RWPE1 (cell line): ENCODE measurements at places on chromosomes 7 and 10.

DNA sequence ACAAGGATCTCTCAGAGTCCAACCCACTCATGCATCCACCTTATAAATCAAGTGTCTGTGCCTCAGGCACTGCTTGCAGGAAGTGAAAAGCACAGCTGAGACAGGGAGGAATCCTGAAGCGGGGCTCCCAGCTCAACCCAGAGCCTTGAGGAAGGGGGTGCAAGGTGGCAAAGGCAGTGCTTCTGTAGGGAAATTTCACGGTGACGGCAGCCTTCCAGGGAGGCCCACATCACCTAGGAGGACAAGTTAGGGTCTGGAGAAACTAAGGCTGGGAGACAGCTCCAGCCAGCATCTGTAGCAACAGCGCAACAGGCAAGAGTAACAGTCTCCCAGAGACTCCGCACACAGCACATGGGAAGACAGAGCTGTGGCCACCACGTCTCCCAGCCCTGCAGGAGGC is 2.7 kb downstream of the AOC1 start:
- DNase-seq: no peak

GRCh38 chr10:67017218-67017617 is 91.4 kb downstream of the LRRTM3 start:
- DNase-seq: no peak

GRCh38 chr10:14691359-14691758 is 83.3 kb downstream of the FAM107B start:
- DNase-seq: no peak

DNA sequence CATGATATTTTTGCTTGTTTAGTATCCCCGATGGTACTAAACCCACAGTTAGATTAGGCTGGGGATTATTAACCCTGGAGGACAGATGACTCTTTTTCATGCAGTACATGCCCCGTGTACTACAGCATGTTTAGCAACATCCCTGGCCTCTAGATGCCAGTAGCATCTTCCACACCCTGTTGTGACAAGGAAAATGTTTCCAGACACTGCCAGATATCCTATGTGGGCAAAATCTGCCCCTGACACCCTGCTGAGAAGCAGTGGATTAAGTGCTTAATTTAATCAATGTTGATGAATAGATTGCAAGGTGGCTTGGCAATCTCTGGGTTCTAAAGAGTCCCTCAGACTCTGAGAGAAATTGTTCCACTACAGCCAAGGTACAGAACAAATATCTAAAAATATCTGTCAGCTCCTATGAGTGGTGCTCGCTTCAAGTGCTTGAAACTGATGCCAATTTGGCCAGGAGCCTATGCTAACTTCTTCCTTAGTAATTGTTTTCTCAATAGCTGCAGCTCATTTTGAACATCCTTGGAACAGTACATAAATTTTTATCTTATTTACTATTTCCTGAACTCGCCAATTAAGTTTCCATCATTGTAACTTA is 247.0 kb downstream of the SORCS1 start:
- no peak for DNase-seq

DNA sequence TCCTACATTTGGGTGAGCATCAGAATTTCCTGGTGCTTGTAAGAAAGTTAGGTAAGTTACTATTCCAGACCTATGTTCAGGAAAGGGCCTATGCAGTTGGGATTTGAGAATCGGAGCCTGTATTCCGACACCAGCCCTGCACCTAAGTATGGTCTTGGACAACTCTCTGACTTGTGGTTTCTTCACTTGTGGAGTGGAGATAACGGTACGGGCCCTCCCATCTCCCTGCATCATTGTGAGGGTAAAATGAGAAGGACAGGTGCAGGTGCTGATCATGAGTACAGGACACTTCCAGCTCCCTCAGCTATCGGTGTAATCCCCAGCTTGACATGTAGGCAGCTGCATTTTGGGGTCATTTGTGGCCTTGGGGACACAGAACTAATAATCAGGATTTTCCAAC is 138.3 kb upstream of the NAMPT start:
- no peak for DNase-seq

DNA sequence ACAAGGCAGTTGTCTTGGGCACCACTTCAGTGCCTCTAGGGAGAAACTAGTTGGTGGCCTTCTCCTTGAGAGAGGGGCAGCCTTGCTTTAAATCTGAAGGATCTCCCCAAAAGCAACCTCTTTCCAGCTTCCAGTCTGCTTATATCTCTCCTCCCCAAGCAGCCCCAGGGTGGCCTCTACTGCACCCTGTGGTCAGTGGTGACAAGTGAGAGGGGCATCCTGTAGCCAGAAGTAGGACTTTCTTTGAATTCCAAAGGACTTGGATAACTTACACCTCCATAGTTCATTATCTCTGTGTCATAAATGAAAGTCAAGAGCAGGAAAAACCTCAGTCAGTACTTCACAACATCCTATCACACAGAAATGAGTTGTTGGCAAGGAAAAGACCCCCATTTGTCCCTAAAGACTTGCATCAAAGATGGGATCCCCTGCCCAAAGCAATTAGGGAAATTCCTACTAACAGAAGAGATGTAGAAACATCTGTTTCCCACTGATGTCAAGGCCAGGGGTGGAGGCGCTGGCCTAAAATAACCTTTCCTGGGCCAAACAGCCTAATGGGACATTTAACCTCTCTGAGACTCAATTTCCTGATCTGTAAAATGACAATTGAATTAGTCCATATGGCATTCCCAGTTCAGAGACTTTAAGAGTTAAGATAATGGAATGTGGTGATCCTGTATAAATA is 44.0 kb upstream of the ANKRD1 start:
- DNase-seq: no peak

DNA sequence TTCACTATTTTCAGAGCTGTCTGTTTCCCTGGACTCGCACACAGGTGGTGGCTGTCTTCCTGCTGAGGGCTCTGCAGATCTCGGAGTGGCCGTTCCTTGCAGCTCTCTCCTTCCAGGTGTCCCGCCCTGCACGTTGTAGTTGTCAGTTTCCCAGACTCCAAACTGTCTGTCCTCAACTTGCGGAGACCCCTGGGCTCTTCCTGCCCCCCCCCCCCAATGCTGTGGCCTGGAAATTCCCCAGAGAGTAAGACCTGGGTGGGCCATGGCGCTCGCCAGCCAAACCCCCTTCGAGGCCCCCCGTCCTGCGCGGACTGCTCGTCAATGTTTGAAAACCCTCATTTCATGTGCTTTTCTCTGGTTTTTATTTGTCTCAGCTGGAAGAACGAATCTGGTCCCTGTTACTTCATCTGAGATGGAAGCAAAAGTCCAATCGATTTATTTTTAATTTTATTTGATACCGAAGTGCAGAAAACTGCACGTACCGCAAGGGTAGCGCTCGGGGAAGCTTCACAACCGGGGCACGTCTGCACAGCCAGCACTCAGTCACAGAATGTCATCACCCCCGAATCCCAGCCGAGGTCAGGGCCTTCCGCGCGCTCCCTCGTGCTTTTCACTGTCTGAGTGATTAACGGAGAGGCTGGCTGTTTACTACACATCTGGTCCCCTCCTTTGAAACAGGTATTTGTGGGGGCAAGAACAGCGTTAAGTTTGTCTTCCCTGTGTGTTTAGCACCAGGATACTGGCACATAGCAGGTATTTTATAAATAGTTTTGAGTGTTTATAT is 46.4 kb upstream of the NKX6-2 start:
- no peak for DNase-seq

DNA sequence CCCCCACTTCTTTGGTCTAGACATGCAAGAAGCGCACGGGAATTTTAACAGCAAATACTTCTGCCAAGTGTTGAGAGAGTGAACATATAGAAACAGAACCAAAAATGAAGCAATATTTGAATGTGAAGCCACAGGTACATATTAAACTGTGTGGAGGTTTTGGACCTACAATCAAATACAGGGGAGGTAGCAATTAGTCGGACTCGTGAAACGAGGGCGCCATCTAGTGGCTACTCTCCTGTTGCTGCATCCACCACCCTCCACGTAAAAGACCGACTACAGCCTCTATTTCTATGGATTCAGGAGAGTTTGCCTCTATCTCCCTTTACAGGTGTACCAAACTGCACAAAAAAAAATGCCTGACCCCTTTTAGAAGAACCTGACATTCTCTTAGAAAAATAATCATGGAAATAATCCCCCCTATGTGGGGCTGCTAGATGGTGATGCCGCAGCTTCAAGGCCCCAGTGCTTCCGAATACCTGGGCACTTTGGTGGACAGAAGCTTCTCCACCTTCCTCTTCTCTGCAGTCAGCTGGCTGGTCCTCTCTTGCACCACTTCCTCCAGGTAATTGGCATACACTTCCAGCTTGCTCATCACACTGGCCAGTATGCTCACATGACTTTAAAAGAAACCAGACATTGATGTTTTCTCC is 31.7 kb downstream of the TECTB start:
- DNase-seq: peak; percentile 86

GRCh38 chr7:55250313-55250712 is 114.8 kb upstream of the LANCL2 start:
- peak; percentile 34 for DNase-seq

DNA sequence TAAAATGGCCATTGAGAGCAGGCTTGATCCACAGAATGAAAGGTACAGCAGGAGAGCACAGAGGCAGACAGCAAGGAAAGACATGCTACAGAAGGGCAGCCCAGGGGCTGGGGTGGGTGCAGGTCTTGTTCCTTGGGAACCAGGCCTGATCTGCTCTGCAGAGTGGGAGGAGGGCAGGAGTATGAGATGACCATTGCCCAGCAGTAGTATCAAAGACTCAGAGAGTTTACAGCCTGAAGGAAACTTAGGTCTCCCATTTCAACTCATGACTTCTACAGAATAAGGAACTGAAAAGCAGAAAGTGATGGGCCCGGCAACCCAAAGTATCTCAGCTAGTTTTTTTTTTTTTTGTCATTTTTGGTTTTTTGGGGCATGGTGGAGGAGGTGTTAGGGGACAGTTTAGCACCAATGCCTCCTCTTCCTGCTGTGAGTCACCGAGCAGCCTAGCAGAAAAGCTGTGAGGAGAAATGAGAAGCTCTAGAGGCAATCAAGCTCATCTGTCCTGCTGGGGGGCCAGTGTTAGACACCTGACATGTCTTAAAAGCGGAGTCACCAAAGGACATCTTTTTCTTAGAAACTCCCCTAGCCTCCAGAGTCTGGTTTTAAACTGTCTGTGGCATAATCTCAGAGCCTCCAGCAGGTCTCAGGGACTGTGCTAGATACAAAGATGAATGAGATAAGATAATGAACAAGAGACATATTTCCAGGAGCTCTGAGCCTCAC is 34.3 kb upstream of the HERPUD2 start:
- DNase-seq: no peak

DNA sequence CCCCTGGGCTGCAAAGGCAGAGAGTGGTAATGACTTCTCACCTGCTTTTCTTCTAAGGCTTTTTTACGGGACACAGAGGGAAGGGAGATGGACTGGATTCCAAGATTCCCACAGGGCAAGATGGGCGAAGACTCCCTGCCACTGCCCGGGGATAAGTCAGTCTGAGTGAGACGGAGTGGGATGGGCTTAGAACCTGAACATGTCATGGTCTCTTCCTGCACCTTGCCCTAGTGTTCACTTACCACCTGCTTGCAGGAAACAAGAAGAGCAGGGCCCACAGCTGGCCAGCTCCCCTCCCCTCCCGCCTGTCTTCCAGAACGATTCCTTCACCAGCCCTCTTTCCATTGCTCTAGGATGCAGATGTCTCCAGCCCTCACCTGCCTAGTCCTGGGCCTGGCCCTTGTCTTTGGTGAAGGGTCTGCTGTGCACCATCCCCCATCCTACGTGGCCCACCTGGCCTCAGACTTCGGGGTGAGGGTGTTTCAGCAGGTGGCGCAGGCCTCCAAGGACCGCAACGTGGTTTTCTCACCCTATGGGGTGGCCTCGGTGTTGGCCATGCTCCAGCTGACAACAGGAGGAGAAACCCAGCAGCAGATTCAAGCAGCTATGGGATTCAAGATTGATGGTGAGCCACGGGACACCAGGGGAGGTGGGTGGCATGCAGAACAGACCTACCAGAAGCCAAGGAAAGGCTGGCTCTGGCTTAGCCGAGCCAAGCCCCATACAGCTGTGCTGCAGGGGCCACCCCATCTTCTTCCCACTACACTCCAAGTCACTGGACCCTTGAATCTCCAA is 1.3 kb downstream of the SERPINE1 start:
- no peak for DNase-seq

- no peak for DNase-seq
Measured at GRCh38 chr7:51827631-51828030, 511.0 kb upstream of the COBL start.

- DNase-seq: no peak
Measured at GRCh38 chr10:35716776-35717175, 74.7 kb upstream of the FZD8 start.

DNA sequence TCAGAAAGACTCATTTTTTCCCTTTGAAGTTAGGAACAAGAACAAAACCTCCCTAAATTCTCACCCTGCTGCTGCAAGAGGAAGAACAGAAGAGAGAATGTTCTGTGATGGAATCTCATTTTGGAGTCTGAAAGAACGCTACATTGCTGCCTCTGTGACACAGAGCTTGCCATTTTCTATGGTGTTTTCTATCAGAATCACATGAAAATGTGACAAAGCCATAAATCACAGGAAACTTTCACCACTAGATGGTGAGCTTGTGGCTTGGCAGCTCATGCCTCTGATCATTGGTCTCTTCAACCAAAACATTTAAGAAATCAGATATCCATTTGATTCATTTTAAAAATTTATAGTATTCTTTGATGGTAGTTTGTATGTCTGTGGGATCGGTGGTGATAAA is 82.9 kb downstream of the CADPS2 start:
- DNase-seq: no peak

DNA sequence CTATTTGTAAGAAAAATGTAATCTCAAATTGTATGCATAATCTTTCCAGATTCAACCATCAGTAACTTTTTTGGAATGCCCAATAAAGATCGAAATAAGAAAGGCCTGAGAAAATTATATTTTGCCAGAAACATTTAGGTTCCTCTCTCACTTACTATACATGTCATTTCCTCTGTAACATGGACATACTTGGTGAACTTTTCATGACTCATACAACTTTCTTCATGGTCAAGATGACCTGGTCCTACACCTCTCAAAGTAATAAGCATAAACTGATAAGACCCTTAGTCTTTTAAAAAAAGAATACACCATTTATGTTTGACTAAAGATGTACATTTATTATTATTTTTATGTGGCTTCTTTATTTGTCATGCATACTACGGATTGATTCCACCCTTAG is 125.3 kb downstream of the REEP3 start:
- DNase-seq: no peak

DNA sequence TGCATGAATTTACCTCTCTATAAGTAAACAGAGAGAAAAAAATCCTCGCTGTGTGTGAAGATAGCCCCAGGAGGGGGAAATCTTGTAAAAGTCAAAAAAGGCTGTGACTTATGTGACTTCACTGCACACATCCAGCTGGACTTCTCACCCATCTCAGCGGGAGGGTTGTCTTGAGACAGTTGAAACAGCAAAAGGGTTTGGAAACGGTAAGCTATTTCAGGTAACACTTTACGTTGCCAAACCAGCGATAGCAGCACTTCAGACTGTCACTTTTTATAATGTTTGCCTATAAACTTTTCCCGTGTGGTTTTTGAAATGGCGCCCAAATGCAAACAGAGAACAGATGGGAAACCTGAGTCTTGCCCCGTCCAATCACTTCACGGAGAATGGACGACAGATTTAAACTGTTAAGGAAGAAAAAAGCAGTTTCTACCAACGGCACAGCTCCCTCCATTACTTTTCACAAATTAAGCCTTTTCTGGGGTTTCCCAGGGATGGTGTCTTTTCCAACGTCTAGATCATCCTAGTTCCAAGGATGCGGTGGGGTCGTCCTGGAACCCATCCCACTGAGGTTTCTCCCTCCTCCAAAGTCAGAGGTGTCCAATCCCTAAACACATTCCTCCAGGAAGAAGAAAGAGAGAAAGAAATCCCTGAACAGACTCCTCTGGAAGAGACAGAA is 25.2 kb downstream of the FGFR2 start:
- DNase-seq: no peak
